GM10248 (cell line): ENCODE measurements at places on chromosomes 16 and 17.

- peak; percentile 18 for DNase-seq
These were observed 308.9 kb upstream of the DYNLRB2 start for GRCh38 chr16:80231888-80232287.

DNA sequence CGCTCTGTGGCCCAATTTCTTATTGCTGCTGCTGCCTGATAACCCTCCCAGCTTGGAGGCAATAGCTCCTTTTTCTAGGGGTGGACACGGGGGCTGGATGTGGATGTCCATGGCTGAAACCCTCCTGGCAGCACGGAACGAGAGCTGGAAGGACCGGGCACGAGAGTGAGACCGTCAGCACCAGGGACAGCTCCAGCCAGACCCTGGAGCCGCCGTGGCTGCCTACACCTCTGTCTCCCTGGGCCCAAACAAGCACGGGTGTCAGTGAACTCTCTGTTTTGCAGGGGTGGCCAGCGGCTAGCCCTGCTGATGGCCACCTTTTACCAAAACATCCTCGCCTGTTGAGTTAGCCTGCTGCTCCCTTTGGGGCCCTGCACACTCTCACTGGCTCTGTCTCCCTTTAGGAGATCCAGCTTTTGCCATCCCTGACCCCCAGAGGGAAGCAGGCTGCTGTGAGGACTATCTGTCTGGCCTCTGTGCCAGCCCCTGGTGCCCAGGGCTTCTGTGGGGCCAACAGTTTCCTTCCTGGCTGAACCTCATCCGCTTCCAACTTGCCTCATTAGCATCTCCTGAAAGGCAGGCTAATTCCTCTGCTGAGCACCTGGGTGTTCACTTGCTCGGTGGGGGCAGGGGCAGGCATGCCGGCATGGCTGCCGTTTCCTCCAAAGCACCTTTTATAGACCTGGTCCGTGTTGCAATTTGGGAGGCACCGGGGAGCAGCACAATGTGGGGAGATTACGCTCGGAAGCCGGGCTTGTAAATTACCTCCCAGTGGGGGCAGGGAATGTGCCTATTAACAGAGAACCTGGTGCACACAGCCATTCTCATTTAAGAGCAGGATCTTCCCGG, 118.1 kb downstream of the ENGASE start:
- peak; percentile 57 for DNase-seq

DNA sequence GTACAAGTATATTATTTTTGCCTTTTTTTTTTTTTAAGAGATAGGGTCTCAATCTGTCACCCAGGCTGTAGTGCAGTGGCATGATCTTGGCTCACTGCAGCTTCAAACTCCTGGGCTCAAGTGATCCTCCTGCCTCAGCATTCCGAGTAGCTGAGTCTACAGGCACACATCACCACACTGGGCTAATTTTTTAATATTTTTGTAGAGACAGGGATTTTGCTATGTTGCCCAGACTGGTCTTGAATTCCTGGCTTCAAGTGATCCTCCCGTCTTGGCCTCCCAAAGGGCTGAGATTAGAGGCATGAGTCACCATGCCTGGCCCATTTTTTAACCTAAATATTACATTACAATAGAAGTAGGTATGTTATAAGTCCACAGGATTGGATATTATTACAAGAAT, 3.2 kb downstream of the TERB1 start:
- no peak for DNase-seq

DNA sequence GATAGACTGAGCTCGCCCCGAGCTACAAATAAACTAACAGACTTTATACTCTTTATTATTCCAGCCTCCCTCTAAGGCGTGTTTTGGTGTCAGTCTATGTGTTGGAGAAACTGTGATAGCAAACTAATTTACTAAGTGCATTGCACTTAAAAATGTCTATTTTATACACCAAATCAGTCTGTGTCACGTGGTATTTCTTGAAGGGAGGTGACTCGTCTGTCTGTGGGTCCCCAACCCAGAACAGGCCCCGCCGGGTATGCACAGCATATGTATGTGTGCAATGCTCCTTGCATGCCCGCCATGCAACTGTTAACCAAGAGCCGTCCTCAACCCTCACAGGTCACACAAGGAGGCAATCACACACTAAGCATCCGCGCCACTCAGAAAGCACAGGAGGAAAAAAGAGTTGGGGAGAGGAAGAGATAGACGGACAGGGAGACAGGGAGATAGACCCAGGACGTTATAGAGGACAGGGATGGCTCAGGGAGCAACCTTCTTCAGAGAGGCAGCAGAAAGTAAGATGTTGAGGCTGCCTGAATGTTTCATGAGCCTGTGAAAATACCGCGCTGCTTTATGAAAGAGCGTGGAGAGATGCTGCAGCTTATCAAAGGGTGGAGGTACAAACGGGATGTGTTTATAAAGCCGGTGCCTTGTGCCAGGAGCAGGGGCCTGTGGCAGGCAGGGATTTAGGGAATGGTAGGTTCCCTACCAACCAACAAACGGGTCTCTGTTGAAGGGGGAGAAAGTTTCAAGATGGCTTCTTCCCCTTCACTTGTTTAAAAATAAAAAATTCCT, 4.2 kb downstream of the RBFOX3 start:
- no peak for DNase-seq

- no peak for DNase-seq
These were observed 2.7 kb downstream of the ACOX1 start for GRCh38 chr17:75976175-75976848.

DNA sequence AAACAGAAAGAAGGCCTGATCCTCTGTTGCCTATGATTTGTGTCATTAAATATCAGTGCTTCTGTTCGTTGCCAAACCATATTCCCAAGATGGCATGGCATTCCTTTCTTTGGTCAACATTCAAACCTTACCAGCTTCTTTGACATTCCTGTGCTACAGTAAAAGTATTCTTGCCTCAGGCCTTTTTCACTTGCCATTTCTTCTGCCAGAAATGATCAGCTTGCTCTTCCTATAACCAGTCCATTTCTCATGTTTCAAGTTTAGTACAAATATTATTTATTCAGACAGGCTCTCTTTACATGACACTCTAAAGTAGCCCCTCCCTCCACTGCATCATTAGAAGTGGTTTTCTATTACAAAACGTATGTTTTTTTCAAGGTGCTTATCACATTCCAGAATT, 278.3 kb downstream of the KCNJ2 start:
- DNase-seq: no peak

DNA sequence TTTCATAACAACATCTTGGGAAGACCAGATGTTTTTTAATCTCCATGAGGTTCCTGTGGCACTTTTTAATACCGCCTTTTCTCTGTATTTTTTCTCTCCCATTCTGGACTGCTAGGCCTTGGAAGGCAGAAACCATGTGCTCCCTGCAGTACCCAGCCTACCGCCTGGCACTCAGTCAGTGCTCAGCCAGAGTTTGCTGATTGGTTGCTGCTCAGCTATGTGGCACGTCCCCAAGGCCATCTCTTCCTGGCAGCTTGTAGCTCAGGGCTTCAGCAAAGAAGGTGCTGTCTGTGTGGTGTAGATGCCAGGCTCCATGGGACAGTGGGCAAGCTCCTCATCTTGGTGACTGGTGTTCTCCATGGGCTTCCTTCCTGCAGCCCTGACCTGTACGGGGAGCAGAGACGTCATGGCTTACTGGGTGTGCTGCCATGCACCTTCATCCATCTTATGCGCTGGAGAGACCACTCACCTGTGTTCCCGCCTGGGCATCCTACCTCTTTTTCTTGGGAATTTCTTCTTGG, 86.7 kb downstream of the CLEC16A start:
- no peak for DNase-seq

DNA sequence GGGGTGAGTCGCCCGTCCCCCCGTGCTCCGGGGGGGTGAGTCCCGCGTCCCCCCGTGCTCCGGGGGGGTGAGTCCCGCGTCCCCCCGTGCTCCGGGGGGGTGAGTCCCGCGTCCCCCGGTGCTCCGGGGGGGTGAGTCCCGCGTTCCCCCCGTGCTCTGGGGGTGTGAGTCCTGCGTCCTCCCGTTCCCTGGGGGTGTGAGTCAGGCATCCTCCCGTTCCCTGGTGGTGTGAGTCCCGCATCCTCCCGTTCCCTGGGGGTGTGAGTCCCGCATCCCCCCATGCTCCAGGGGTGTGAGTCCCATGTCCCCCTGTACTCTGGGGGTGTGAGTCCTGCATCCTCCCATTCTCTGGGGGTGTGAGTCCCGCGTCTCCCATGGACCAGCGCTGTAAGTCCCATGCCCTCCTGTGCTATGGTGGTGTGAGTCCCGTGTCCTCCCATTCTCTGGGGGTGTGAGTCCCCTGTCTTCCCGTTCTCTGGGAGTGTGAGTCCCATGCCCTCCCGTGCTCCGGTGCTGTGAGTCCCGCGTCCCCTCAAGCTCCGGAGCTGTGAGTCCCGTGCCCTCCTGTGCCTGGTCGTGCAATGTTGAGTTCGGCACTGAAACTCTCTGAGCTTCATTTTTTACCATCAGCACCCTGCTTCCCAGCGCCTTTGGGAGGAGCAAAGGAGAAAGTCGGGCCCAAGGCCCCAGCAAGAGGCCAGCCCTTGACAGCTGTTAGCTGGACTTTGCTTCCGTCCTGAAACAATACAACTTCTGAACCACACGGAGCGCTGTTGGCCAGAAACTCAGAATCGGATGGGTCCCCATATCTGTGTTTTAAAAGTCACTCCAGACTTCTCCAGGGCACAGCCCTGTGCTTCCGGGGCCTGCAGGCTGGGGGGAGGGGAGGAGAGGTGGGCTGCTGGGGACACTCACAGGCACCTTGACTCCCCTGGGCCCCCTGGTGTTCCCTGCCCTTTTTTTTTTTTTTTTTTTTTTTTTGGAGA, 11.5 kb upstream of the ZC3H18 start:
- no peak for DNase-seq

- no peak for DNase-seq
These were observed 3.2 kb upstream of the HAP1 start for GRCh38 chr17:41737680-41738023.

DNA sequence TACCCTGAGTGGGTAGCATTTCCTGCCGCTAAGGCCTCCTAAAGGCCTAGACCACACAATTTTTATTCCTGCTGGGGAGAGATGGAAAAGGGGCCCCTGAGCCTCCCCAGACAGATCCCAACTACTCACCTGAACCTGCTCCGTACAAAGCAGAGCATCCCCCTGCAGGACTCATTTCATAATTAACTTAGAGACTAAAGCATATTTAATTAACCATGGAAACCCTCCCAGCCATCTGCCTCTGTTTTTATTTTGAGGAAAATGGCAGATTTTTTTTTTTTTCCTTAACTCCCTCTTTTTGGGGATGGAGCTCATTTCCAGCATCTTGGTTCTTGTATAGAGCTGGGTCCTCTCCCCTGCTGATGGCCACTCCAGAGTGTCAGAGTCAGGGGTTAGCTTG, 96.5 kb upstream of the CRHR1 start:
- DNase-seq: no peak

DNA sequence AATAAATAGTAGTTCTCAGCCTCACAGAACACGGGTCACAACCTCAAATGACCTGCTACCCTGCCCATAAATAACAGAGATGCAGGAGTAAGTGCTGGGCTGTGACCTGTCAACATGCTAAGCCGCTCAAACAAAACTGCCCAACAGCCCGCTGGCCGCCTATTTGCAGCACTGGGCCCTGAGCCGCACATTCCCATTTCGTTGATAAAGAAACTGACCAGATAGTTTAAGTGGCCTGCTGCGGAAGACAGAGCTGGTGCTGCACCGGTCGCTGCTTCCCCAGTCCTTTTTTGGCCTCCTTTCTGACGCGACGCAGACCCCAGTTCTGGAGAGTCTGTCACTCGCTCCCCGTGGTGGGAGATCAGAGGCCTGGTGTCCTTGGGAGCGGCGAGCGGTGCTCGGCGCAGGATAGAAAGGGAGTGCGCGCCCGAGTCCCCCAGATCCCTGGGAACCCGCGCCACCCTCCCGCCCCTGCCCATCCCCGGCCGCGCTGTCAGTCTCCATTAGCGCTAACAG, 349 bp upstream of the SLC6A2 start:
- DNase-seq: no peak

DNA sequence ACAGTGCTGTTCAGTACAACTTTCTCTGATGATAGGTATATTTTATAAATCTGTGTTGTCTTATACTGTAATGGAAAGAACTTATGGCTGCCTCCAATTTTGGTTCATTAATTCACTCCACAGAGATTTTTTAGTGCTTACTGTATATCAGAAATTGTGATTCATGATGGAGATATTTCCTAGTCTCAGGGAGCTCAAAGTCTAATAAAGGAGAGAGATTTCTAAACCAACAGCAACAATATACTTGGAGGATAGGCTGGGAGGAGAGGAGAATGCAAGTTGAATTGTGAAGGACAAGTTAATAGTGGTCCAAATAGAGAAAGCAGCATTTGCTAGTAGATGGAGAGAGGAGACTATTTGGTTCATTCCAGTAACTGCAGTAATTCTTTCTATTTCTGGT, 63.5 kb downstream of the TANC2 start:
- no peak for DNase-seq

GRCh38 chr17:10652984-10653659, 4.0 kb downstream of the MYH3 start:
- peak; percentile 52 for DNase-seq

- no peak for DNase-seq
These were observed 11.5 kb downstream of the KCNG4 start for GRCh38 chr16:84228256-84228838.

- no peak for DNase-seq
These were observed 81.9 kb upstream of the TBX2 start for GRCh38 chr17:61317779-61318178.

DNA sequence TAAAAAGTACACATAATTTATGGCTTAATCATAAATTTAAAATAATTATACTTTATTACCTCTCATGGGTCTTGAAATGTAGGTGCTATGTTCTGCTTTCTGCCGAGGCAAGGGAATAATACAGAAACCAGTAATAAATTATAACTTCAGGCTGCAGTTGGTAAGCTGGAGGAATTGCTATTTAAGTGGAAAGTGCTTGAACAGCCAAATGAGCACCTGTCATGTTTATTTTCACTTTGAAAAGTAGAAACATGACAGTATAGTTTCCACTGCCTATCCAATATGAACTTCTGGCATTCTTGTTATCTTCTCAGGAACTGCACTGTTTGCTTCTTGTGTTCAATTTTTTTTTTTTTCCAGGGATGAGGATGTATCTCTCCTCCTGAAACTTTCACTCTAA, 146.0 kb downstream of the FTO start:
- no peak for DNase-seq

- no peak for DNase-seq
These were observed 111.4 kb upstream of the ZFHX3 start for GRCh38 chr16:73159296-73159695.

- no peak for DNase-seq
These were observed at the start of gene KRTAP1-5 for GRCh38 chr17:41026715-41027471. KRTAP1-5 (minus strand) TSS chr17:41027208; CDS start chr17:41027155, 53 bp downstream.

- no peak for DNase-seq
These were observed 2.1 kb upstream of the SMIM22 start for GRCh38 chr16:4792951-4793513.
